ENCODE measurements at places on chromosomes 7 and 10.

GRCh38 chr10:132498562-132499366 is 38.8 kb upstream of the INPP5A start:
- DNase-seq: no peak

DNA sequence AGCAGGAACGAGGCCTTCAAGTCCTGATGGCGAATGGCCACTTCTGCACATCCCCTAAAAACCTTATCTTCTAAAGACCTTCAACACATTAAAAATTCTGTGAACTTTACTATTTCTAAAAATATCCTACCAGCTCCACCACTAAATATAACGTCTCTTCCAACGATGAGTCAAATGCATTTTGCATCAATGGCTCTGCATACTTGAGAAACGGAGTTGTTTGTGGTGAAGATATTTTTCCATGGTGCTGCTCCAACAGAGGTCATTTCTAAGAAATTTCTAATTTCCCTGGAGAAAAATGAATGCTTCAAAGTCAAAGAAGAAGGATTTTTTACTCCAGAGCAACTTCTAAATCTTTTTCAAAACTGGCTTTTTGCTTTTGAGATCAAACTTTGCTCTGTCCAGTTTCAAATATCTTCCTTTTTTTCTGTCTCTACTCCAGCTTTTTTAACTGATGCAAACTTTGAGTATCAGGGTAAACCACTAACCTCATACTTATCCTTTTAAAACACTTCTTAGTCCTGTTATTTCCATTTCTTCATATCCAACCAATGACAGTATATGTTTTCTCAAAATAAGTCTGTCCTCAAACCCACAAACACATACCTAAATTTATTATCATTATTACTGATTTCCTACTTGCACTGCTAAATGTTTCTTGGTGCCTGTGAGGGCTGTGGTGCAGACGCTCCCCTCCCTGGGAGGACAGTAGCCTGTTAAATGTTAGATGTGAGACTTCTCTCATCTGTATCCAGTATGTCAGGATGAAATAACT is 258.1 kb downstream of the KLF6 start:
- DNase-seq: no peak

DNA sequence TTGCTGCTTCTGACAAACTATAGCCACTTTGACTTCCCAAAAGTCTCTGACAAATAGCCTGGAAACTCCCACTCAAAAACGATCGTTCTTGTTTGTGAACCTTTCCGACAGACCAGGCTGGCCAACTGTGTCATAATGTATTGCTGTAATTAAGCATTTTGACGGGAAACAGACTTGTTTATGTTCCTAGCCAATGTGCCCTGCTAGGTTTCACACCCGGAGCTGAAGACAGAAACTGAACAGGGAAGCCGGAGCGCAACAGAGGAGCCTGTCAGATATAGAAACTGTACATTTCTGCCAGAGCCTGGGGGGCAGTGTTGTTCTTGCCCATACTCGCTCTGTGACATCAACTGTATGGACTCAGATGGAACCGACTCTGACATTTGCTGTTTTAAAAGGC is 55.3 kb upstream of the C7orf33 start:
- no peak for DNase-seq

DNA sequence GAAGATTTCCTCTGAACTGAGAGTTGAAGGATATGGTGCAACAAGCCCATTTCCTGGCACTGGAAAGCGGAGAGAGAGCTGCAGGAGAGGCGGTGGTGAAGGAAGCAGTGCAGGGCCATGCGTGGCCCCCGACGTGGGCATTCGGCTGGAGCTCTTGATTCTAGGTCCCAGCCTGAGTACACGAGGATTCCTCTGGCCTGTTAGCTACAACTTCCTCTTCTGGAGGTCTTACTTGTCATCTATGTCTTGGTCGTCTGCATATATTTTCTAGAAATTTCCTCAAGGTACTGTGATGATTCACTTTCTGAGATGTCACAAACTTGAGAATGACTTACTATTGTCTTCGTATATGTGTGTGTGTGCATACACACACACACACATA is 59.2 kb upstream of the JAZF1 start:
- no peak for DNase-seq

GRCh38 chr7:24896031-24896501 is 83.9 kb downstream of the OSBPL3 start:
- no peak for DNase-seq
